ENCODE measurements at places on chromosomes 12 and 14. TPM values are rescaled to one million over a fixed set of nuclear protein-coding genes. Genes with fewer than 3 reads are reported as not detected.
A peak's percentile ranks its signal among the peaks of the same experiment; 100 is the strongest.

Gene RNASE2
- not detected for total RNA-seq

- no peak overlapping the region for H3K4me3 ChIP-seq
- no peak for DNase-seq
- no peaks in the 10 kb centered on the region for H3K27me3 ChIP-seq
- no peaks in the 10 kb centered on the region for H3K36me3 ChIP-seq
- no peaks in the 10 kb centered on the region for H3K4me1 ChIP-seq
Measured at GRCh38 chr12:43245947-43246346, 306.1 kb downstream of the ADAMTS20 start.

GRCh38 chr12:94805749-94806529 is 155.6 kb upstream of the TMCC3 start:
- H3K27me3 ChIP-seq: peaks cover 3% of the 10 kb centered on the region
- no peak overlapping the region for H3K27ac ChIP-seq
- peaks cover 2% of the 10 kb centered on the region for H3K36me3 ChIP-seq
- no peak overlapping the region for H3K4me3 ChIP-seq

DNA sequence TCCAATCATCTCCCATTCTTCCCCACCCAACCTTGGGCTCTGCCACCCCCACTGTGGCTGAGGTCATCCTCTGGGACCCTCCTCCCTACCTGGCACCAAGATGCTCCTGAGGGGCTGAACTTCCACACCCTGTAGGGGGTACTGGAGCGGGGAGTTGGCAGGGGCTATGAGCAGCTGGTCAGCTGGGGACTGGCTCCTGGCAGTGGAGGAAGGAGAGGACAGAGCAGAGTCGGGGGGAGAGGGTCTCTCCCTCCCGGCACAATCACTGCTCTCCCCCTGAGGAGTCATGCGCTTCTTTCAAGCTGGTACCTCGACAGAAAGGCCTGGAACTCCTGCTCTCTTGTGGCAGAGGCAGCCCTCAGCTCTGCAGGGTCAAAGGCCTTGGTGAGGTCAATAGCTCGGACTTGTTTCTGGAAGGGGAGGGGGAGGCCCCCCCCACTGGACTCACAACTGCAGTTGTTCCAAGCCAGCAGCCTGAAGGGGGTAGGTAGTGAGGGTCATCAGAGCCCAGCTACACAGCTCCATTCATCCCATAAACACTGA is 2.0 kb downstream of the B4GALNT1 start:
- peak overlapping the region; percentile 74 for H3K4me3 ChIP-seq
- peaks cover 94% of the 10 kb centered on the region for H3K27me3 ChIP-seq
- H3K4me1 ChIP-seq: peaks cover 21% of the 10 kb centered on the region
- no peak overlapping the region for H3K27ac ChIP-seq
- no peaks in the 10 kb centered on the region for H3K36me3 ChIP-seq

DNA sequence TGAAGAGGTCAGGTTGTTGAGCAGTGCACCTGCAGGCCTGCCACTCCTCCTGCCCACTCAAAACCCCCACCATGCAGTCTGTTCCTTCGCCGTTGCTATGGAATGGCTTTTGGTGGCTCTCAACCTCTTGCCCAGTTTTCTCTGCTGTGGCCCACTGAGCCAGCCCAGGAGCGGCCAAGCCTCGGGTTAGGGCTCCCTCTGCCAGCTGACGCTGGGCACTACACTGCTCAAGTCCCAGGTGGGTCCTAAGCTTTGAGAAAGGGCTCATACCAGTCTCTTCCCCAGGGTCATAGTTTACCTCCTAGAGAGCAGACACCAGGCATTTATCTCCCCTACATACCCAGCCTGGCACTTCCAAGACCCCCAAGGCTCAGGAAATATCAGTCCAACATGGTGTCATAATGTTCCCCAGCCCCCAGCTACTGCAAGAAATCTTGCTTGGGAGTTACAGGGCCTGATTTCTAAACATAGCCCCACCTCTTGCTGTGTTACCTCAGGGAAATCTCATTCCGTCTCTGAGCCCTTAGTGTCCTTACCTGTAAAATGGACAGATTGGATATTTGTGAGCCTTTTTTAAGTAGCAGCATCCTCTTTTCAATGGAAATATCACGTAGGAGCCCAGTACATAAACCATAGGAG is 59.4 kb downstream of the TSPAN11 start:
- peaks cover 10% of the 10 kb centered on the region for H3K4me1 ChIP-seq
- peak; percentile 76 for DNase-seq
- no peak overlapping the region for H3K4me3 ChIP-seq
- no peaks in the 10 kb centered on the region for H3K27me3 ChIP-seq
- no peak overlapping the region for H3K27ac ChIP-seq
- no peaks in the 10 kb centered on the region for H3K36me3 ChIP-seq

Gene DTX3
- total RNA-seq: 52.4 TPM

- no peak for DNase-seq
- H3K4me1 ChIP-seq: peaks cover 42% of the 10 kb centered on the region
- H3K36me3 ChIP-seq: peaks cover 2% of the 10 kb centered on the region
Measured at GRCh38 chr12:107651571-107652449, 33.8 kb upstream of the PWP1 start.

DNA sequence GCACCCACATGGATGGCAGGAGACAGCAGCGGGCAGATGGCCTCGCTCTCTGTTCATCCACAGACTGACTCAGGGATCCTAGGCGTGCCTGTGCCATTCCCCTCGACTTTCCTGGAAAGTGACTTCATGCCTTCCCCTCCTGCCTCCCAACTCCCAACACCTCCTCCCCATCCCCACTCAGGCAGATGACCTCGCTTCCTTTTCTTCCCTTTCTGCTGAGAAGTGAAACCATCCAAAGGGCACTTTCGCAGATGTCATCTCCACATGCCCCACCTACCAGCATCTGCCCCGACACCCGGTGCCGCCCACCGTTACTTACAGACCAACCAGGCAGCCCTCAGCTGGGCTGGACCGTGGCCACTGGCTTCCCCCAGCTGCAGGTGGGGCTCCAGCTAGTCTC is 29.6 kb downstream of the BEGAIN start:
- H3K36me3 ChIP-seq: no peaks in the 10 kb centered on the region
- DNase-seq: no peak
- no peak overlapping the region for H3K27ac ChIP-seq
- peaks cover 14% of the 10 kb centered on the region for H3K4me1 ChIP-seq
- peaks cover 5% of the 10 kb centered on the region for H3K27me3 ChIP-seq

- H3K27ac ChIP-seq: no peak overlapping the region
- DNase-seq: peak; percentile 24
- H3K36me3 ChIP-seq: peaks cover 68% of the 10 kb centered on the region
- peaks cover 12% of the 10 kb centered on the region for H3K4me1 ChIP-seq
- H3K27me3 ChIP-seq: peaks cover 10% of the 10 kb centered on the region
Measured at GRCh38 chr12:127143020-127143419, 1124.0 kb upstream of the TMEM132C start.

- H3K27me3 ChIP-seq: no peaks in the 10 kb centered on the region
- H3K27ac ChIP-seq: no peak overlapping the region
Measured at GRCh38 chr12:24482882-24483604, 465.9 kb downstream of the BCAT1 start.

Gene CS
- total RNA-seq: 241 TPM

Gene MSRB3
- 0.85 TPM for total RNA-seq

GRCh38 chr14:104386151-104386841 is 193.3 kb upstream of the C14orf180 start:
- DNase-seq: peak; percentile 10
- peaks cover 4% of the 10 kb centered on the region for H3K36me3 ChIP-seq
- H3K27ac ChIP-seq: no peak overlapping the region

- peaks cover 68% of the 10 kb centered on the region for H3K4me1 ChIP-seq
- no peak overlapping the region for H3K4me3 ChIP-seq
- peaks cover under 1% of the 10 kb centered on the region for H3K36me3 ChIP-seq
- no peak for DNase-seq
- no peak overlapping the region for H3K27ac ChIP-seq
- H3K27me3 ChIP-seq: no peaks in the 10 kb centered on the region
Measured at GRCh38 chr14:90442388-90442787, 45.6 kb downstream of the CALM1 start.

- H3K27ac ChIP-seq: no peak overlapping the region
- peaks cover 5% of the 10 kb centered on the region for H3K27me3 ChIP-seq
- no peaks in the 10 kb centered on the region for H3K36me3 ChIP-seq
- no peak overlapping the region for H3K4me3 ChIP-seq
- peaks cover 14% of the 10 kb centered on the region for H3K4me1 ChIP-seq
- no peak for DNase-seq
Measured at GRCh38 chr14:66046035-66046434, 440.1 kb upstream of the CCDC196 start.

DNA sequence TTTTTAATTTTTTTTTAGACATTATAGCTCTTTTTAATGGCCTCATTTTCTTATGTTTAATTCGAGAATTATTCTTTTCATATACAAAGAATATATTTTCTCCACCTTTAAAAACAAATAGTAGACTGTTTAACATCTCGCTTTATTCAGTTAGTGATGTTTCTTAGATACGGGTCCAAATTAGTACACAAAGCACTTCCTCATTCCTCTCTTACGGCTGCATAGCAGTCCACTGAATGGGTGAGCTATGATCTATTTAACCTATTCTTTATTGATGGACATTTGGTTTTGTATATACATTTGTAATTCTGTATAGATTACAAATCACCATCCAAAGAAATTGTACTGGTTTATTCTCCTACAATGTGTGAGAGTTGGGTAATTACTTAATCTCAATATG is 8.3 kb upstream of the GPR162 start:
- peaks cover 26% of the 10 kb centered on the region for H3K4me1 ChIP-seq
- no peak overlapping the region for H3K4me3 ChIP-seq
- peaks cover 44% of the 10 kb centered on the region for H3K27me3 ChIP-seq
- no peak overlapping the region for H3K27ac ChIP-seq
- no peak for DNase-seq

DNA sequence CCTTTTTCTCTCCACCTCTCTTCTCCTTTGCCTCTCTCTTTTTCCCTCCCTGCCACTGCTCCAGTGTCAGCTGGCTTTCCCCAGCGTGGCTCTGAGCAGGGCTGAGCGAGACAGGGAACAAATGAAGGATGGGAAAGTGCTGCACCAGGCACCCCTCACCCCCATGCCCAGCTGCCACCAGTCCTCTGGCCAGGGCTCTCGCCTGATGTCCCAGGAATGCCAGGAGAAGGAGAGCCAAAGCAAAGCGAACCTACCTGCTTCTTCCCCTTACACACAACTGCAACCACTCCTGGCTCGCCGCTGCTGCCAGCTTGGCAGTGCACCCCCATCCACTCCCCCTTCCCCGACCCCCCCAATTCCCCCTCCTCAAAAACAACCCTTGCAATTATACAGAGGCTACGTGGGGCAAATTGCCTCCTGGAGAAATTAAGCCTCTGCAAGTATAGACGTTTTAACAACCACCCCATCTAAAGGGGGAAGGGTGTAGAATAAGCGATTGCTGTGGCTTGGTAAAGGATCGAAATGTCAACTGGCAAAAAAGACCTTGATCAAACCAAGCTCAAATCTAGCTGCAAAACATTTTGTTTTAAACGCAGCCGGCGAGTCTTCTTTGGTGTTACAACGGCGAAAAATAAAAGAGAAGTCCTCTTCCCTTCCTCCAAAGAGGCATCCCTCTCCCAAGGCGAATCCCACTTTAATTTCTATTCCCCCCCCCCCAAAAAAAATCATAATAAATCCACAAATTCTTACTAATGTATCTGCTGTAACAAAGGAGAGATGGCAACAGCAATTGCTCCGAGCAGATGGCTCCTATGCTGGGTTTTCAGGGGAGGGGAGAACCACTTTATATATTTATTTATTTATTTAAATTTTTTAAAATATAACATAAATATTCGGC is 2.9 kb downstream of the BCL11B start:
- peaks cover 46% of the 10 kb centered on the region for H3K4me1 ChIP-seq

GRCh38 chr14:74981462-74981782 is 21.3 kb upstream of the EIF2B2 start:
- no peak overlapping the region for H3K27ac ChIP-seq
- H3K36me3 ChIP-seq: no peaks in the 10 kb centered on the region
- no peak for DNase-seq
- H3K4me1 ChIP-seq: peaks cover 34% of the 10 kb centered on the region
- no peaks in the 10 kb centered on the region for H3K27me3 ChIP-seq

DNA sequence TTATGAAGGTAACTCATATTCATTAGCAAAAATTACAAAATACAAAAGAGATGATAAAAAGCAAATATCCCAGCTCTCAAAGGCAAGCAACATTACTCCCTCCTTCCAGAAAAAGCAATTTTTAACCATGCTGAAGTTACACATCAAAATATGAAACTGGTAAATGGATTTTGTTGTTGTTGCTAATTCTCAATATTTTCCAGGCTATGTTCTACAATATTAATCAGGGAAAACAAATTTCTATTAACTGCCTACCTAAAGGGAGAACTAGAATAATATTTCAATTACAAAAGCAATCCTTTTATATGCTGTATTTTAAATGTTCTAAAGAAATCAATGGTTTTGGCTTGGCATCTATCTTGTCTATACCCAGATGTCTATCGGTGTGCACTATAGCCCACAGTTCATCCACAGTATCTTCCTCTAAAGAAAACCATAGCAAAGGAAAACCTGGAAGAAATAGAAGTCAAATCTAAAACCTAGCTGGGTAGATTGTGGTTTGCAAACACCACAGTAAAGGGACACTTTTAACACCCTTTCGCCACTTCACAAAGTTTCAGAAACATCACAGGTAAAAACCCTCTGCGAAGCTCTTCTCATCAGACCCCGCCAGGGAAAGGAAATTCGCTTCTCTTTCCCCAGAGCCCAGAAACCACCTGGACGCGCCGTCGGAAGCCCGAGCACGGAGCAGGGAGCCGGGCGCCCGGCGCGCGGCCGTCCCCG is 32.0 kb downstream of the TC2N start:
- peaks cover 4% of the 10 kb centered on the region for H3K27me3 ChIP-seq
- H3K4me3 ChIP-seq: peak overlapping the region; percentile 81
- DNase-seq: no peak
- H3K4me1 ChIP-seq: peaks cover 46% of the 10 kb centered on the region

- peak overlapping the region; percentile 99 for H3K4me3 ChIP-seq
- H3K4me1 ChIP-seq: peaks cover 20% of the 10 kb centered on the region
- no peak overlapping the region for H3K27ac ChIP-seq
- H3K36me3 ChIP-seq: peaks cover 23% of the 10 kb centered on the region
- DNase-seq: no peak
Measured at GRCh38 chr12:44873898-44874297, 2.2 kb downstream of the NELL2 start.

Gene SFSWAP
- 59.4 TPM for total RNA-seq

DNA sequence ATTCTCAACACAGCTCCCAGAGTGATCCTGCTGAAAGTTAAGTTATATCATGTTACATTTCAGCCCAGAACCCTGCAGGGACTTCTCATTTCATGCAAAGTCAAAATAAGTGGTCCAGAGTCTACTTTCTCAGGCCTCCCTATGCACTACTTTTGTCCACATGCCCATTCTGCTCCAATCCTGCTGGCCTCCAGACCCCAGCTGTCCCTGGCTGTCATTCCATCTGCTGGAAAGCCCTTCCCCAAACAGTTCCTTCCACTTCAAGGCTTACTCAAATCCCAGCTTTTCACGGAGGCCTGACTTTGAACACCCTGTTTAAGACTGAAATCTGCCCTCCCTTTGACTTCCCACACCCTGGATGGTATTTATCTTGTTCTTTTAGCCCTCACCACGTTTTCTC is 109.8 kb upstream of the DNM1L start:
- DNase-seq: no peak
- H3K27me3 ChIP-seq: no peaks in the 10 kb centered on the region
- H3K36me3 ChIP-seq: peaks cover 12% of the 10 kb centered on the region
- H3K27ac ChIP-seq: peak overlapping the region; percentile 4

Gene KRT75
- not detected for total RNA-seq

Gene SERPINA12
- not detected for total RNA-seq

Gene ZNF605
- 21.1 TPM for total RNA-seq
